ENCODE measurements at places on chromosomes 2 and 18.

GRCh38 chr18:56433919-56434318, 204.5 kb downstream of the TXNL1 start:
- DNase-seq: no peak

GRCh38 chr2:42055573-42056514, 8.0 kb downstream of the PKDCC start:
- no peak for DNase-seq

DNA sequence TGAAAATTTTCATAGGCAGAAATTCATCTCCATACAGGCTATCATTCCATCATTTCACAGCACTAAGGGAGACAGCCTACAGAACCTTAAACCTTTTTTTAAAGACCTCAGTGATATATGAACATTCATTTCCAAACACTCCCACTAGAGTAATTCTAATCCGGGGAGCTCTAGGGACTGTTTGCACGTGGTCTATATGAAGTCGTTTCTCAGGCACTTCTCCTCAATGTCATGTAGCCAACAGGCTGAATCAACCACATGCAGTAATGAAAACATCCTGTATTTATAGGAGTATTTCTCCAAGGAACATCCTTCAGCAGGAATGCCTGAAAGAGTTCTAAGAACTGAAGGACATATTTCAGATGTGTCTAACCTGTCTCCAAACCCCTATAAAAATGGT, 97.3 kb upstream of the CREB1 start:
- peak; percentile 63 for DNase-seq

- no peak for DNase-seq
Measured at GRCh38 chr2:3151153-3151918, 226.3 kb downstream of the EIPR1 start.

- DNase-seq: no peak
Measured at GRCh38 chr2:42076357-42077225, 28.8 kb downstream of the PKDCC start.

DNA sequence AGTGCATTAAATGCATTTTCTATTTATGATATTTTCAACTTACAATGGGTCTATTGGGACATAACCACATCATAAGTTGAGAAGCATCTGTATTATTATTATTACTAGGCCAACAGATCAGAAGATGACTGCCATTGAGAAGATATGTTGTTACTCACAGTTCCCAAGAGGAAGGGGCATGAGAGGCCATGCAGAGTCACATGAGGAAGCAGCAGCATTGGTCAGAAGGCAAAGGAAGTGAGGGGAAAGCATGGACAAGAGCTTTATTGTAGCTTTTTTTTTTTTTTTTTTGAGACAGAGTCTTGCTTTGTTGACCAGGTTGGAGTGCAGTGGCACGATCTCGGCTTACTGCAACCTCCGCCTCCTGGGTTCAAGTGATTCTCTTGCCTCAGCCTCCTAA, 66.2 kb upstream of the LCLAT1 start:
- DNase-seq: no peak

- no peak for DNase-seq
Measured at GRCh38 chr2:102765061-102765460, 3.2 kb downstream of the TMEM182 start.

GRCh38 chr2:143452817-143453451, 323.7 kb downstream of the ARHGAP15 start:
- no peak for DNase-seq

GRCh38 chr18:55220523-55220922, 261.3 kb upstream of the CCDC68 start:
- no peak for DNase-seq

DNA sequence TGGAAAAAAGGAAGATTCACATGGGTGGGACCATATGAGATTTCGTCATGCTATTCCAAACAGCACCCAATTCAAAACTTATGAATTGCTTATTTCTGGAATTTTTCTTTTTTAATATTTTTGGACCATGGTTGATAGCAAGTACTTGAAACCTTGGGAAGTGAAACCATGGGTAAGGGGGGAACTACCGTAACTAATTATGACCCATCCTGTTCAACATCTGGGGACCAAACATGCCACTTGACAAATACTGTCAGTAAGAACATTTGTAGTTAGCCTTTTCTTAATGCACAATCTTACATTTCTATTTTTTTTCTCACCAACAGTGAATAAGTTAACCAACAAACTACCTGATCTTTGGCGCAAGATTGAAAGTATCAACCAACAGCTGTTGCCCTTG, 105.7 kb upstream of the TTC39C start:
- no peak for DNase-seq

DNA sequence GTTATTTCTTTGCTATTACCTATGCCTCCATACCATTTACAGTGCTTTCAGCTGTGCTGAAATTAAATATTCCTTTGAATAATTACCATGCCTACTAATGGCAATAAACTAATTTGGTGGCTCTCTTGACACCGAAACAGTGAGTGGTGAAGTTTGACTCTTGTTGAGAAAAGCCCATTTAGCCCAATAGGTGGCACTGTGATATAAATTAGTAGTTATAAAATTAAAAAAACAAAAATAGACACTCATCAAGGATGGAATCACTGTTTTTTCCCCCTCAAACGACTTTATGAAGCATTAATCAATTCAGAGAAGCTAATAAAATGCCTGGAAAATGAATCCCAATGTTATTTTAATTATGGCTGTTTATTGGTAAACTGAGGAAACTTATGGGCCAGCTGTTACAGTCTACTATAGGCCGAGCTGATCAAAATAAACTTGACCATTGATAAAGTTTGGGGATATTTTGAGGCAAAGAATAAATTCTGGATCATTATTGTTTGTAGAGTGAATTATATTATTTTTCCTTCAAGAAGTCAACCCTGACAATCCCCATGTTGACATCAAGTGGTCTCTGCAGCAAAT, 339.6 kb downstream of the TRIB2 start:
- no peak for DNase-seq

GRCh38 chr2:240463866-240464481, 28.5 kb downstream of the GPC1 start:
- no peak for DNase-seq

DNA sequence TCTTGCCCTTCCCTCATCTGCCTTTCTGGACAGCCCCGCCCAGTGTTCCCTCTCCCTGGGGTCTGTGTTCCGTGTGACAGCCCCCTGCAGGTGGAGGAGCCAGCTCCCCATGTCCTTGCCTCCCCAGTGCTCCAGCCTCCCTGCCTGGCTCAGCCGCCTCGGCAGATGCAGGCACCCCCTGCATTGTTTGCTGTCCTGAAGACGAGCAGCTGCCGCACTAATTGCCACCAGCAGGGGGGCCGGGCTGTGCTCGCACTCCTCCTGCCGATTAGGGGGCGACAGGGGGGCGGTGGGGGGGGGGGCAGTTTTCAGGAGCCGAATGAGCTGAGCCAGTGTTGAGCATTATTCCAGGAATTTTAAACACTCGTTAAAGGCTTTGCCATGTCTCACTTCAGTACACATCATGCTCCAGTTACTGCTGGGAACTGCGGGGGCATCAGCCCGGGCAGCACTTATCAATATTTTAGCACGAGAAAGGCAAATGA, 23.3 kb downstream of the SIX3 start:
- DNase-seq: no peak

DNA sequence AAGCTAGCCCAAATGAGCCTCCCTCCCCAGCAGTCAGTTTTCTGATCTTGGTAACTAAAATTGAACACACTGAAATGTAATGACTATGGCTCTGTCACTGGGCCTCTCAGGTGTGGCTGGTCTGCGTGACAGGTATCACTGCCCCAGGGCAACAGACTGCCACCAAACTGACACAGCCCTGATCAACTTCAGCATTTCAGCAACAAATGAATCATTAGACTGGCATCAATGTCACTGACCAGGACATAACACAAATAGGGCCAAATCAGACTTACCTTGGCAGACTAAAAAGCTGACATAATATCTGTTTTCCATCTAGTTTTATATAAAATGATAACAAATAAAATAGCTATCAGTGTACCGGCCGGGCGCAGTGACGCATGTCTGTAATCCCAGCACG, 290.8 kb upstream of the CHAC2 start:
- DNase-seq: no peak

GRCh38 chr2:221390878-221391277, 181.2 kb downstream of the EPHA4 start:
- DNase-seq: no peak

Measured in fibroblast of skin of left biceps (primary cell).